ENCODE measurements at places on chromosomes 2 and 18.

DNA sequence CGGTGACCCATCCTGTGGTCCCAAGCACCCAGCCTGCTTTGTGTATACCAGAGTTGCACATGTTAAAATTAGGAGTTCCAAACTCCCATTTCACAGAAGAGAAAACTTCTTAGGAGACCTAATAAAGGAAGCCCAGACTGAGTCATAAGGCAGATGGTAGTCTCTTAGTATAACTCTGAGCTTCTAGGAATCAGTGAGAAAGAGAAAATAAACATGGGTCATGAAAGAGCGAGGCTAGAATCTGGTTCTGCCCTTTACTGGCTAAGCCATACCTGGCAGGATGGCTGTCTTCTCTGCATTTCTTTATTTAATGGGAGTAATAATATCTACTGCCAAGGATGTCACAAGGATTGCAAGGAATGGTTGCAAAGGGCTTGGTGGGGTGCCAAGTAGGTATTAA lies 101.2 kb upstream of the TRIB2 start:
- DNase-seq, result no peak

DNA sequence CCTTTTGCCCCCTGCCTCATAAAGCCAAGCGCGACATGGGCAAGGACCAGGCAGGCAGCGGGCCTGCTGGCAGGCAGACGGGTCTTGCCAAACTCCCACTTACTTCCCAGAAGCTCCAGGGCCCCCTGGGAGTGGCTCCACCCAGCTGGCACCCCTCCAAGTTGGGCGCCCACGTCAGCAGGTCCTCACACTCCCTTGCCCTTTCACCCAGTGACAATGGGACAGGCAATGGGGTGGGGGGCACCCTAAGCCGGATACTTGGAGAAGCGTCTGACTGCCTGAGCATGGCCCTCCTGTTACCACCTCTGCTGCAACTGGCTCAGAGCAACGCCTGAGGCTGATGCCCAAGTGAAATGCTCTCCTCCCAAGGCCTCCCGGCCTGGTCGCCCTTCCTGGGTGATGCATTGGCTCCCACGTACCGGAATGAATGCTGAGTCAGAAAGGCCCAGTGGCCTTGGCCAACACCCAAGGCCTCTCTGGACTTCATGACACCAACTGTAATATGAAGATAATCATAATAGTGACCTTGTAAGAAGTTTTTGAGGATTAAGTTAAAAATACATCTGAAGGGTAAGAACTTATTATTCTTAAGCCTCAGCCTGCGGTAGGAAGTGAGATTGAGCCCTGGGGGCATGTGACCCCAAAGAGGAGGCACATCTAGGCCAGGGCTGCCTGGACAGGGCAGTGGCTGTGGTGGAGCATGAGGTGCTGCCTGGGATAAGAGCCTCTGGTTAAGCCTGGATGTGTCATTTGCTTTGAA lies 31.6 kb downstream of the KCNK3 start:
- DNase-seq, result no peak

GRCh38 chr2:72145289-72145657 lies 2.4 kb downstream of the CYP26B1 start:
- DNase-seq, result peak; percentile 1

DNA sequence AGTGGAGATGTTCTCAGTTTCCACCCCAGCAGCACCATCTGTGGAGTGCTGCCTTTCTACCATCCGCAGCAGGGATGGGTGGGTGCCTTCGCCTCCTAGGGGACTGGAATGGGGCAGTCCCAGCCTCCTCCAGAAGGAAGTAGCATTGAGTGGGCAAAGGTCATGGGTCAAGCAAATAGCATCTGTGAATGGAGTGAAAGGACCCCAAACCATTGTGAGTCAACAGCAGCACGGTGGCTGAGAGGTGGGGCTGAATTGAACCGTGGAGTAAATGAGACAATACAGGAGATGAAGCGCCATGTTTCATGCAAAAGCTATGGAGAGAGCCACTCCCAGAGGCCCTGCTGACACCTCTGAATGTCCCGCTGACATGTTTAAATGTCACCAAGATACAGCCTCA lies 9.7 kb downstream of the GPR55 start:
- DNase-seq, result no peak

- peak; percentile 17 for DNase-seq
These were observed 95.9 kb upstream of the CELF4 start for GRCh38 chr18:37661478-37661877.

GRCh38 chr2:182724656-182725055 lies 8.6 kb downstream of the DNAJC10 start:
- no peak for DNase-seq

GRCh38 chr2:82795446-82795845 lies 1663.6 kb downstream of the SUCLG1 start:
- no peak for DNase-seq

- no peak for DNase-seq
These were observed 64.5 kb downstream of the FAM210A start for GRCh38 chr18:13661779-13662256.

GRCh38 chr2:214322662-214323061 lies 88.2 kb upstream of the VWC2L start:
- DNase-seq, result no peak

- DNase-seq, result no peak
These were observed 96.2 kb downstream of the KLHL29 start for GRCh38 chr2:23480957-23481797.

GRCh38 chr2:124354466-124354865 lies 329.4 kb downstream of the CNTNAP5 start:
- DNase-seq, result no peak

GRCh38 chr2:74917702-74918619 lies 40.5 kb upstream of the POLE4 start:
- DNase-seq, result no peak

- DNase-seq, result no peak
These were observed at the start of gene CPLX4 for GRCh38 chr18:59318460-59319050. CPLX4 (minus strand) TSS chr18:59318649; CDS start chr18:59318462, 187 bp downstream.

GRCh38 chr2:196191541-196191940 lies 20.2 kb upstream of the STK17B start:
- DNase-seq, result no peak

- no peak for DNase-seq
These were observed 826.3 kb upstream of the CDH2 start for GRCh38 chr18:29003194-29003593.

DNA sequence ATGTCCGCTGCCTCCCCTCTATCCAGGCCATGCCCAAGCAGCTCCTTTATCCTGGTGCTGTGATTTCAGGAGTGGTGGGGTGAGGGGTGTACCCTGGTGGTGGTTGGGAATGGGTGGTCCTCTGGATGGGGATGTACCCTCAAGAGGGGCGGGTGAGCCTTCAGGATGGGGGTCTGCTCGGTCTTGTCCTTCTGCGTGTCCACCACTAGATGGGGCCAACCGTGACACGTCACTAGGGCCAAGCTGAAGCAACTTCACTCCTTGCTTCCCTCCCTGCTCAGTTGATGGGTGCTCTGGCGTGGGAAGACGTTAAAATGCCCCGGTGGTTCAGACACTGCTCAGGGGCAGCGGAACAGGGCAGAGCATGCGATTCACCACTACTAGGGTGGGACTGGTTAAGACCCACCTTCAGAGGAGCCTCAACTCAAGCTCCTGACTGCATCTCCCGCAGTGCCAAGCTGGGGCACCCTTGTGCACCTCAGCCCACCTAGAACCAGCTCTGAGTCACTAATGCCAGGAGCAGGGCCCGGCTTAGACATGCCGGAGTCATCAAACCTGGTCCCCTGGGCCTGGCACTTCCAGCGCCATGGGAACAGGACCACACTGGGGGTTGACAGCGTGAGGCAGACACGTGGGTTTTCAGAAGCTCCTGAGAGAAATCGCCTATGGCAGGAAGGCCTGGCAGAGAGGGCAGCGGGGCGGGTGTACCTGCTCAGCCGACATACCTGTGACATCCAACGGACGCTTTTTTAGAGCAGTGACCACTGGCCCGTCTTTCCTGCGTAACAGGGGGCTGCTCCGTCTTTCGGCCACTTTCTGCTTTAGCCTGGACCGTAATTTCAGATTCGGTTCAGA lies 256.7 kb downstream of the HDAC4 start:
- DNase-seq, result no peak

DNA sequence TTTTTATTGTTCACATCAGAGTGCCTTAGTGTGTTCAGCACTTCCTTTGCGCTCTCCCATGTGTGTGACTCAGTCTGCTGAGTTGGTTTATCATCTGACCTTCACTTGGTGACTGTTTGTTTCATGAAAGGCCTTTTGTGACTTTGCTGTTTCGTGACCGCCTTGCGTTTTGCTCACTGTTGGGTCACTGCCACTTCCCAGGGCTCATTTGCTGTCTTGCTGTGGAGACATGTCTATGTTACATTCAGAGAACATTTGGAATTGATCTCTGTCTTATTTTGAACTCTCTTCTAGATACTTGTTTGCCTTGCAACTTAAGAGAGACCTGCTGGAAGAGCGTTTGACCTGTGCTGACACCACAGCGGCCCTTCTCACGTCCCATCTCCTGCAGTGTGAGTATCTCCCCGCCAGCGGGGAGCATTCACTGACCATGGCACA lies 54.7 kb downstream of the FARP2 start:
- DNase-seq, result no peak

DNA sequence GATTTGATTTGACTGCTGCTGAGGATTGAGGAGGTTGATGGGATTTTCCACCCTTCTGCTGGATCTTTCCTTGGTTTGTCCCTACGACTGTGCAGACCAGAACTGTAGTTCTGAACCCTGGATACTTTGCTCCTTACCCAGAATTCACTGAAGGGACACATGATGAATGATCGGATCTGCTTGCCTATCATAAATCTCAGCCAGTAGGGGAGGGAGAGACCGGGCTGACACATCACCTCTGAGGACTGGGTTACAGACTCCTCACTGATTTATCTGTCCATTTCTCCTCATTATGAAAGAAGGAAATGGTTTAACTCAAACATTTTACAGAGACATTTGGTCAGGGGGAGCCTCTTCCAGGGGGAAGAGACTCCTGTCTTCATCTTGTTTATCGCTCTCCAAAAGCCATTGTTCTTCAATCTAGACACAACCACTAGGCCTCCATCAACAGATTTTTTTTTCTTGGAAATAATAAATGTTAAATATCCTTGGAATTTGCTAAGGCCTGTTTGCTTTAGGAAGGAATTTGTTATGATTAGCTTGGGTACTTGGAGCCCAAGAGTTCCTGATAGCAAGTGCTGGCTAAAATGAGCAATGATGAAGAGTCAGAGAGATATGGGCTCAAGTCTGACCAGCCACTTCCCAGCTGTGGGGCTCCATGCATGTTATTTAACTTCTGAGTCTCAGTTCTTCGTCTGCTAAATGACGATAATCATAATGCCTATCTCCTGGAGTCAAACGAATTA lies 925.5 kb downstream of the SLC4A3 start:
- no peak for DNase-seq

DNA sequence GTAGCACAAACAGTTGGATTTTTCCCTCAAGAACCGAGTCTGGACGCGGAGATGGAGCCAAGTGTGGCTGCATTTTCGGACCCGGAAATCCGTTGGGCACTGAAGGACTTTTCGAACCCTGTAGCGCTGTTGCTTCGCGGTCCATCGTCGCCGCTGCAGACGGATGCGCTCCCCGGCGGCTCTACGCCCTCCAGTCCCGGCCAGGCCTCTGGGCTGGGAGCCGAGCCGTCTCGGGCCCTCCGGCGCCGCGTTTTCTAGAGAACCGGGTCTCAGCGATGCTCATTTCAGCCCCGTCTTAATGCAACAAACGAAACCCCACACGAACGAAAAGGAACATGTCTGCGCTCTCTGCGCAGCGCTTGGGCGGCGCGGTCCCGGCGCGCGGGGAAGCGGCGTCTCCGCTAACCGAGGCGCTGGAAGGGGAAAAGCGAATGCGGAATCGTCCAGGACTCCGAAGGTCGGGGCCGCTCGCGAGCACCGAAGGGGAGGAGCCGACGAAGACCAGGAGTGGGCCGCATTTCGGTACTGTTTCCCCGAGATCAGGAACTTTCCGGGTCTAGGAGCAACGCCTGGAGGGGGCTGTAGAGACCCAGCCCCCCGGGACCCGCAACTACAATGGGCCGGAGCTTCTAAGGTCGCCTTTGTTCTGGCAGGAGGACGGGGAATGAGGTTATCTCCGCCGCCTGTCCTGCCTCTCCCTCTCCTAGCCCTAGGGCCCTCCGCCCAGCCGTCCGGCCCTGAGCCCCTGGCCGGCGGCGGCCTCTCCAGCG lies 3.2 kb downstream of the EMX1 start:
- DNase-seq, result peak; percentile 64

DNA sequence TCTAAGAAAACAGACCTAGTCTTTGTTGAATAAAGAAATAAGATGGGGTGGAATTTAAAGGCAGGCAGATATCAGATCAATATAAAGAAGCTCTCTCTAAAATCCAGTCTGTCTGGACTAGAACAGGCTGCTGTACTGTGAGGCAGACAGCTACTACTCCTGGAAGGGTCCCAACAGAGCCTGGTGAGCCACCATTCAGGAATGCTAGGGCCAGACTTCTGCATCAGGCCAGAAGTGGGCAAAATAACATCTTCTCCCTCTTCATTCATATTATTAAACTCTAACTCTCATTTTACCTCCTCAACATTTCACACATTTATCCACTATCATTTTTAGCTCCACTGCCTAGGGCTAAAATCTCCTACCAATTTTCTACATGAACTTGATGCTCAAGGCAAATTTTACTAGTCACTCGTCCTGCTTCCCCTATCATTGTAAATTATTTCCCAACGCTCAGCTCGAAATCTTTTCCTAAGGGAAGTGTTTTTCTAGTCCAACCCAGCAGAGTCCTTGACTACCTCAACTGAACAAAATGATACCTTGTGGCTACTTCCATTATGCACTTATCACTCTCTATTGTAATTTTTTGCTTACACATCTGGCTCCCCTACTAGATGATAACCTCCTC lies 45.2 kb upstream of the GLS start:
- no peak for DNase-seq

DNA sequence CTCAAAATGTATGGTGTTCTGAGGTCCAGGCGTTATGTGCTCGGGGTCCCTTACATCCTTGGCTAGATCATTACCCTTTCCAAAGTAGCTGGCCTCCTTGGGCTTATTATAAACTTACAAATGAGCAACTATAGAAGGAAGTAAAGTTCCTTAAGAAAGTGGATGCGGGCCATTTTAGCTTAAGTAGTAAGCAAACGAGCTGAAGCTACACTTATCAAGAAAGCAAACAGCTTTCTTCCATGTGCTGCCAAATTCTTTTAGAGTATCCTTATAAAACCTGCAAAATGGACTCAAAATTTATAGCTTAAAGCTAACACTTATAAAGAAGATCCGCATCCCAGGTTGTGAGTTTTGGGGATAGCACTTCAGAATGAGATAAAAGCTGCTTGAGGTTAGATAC lies 75.3 kb downstream of the ACTR3 start:
- no peak for DNase-seq

GRCh38 chr18:12770469-12771219 lies 67.8 kb downstream of the PSMG2 start:
- no peak for DNase-seq

GRCh38 chr2:20935168-20935775 lies 108.6 kb downstream of the APOB start:
- DNase-seq, result no peak

DNA sequence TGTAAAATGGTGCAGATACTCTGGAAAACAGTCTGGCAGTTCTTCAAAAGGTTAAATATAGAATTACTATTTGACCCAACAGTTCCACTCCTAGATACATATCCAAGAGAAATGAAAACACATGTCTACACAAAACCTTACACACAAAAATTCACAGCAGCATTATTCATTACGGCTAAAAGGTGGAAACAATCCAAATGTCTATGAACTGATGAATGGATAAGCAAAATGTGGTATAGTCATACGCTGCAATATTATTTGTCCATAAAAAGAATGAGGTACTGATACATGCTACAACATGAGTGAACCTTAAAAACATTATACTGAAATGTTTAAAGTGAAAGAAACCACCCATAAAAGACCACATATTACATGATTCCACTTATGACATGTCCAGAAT lies 4.0 kb downstream of the CYP27C1 start:
- no peak for DNase-seq

All from stimulated activated effector memory CD8-positive, alpha-beta T cell treated with anti-CD3 and anti-CD28 coated beads, Interleukin-12 subunit alpha, Interleukin-12 subunit beta, amount 100 ng/mL, for 72 hours (primary cell).